ENCODE measurements at places on chromosomes 4 and X.

DNA sequence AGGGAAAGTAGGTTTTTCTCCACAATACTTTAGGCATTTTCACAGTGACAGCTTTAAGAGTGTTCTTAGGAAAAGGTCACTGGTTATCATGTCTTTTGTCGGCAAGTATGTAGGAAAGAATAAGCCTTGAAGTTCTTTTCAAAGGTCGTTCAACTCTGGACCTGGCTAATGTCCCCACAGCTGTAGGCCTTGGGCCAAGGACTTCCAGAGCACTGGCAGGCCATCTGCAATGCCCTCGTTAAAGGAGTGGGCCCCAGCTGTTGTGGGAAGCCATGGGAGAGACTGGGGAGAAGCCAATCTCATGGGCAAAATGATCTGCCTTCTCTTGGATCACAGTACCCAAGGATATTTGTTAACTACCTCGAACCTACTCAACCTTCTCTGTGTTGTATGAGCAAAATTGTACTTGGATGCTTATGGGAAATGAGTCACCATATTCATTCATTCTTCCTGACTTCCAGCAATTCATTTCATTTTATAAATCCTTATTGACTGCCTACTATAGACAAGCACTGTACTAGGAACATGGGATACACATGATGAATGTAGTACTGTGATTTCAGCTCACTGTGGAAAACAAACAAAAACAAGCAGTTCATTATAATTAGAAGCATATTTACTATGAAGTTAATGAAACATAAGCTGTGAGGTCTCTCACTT, 141.1 kb upstream of the KIT start:
- no peak for DNase-seq

DNA sequence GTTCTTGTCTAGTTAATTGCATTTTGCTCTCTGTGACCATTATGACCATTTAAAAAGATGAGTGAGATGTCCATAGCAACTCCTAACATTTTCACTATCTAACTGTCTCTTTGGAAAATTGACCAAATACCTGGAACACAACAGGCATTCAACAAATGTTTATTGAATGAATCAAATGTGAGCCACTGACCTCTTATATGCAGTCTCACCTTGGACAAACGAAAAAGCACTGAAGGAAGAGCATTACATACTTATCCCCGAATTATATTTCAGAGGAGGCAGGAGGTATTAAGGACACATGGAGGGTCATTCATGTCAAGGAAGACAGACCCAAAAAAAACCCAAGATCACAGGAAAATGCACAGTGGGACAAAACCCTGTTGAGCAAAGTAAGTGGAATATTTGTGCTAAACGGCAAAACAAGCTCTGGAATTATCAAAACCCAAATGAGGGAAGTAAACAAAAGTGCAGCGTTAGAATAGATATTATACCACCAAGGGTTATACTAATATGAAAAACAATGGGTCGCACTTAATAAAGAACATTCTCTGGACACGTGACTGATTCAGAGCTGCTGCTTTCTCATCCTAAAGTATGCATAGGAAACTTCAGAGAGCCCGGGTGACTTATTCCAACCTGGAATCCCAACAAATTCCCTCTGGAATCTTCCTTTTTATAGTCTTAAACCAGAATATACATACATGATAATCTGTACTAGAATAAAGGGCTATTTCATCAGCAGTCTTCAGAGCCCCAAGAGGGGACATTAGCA, 131.9 kb downstream of the AMELX start:
- no peak for DNase-seq

GRCh38 chr4:101850698-101851097, 60.2 kb downstream of the BANK1 start:
- no peak for DNase-seq

- DNase-seq: no peak
These were observed 1132.4 kb downstream of the RAPGEF2 start for GRCh38 chr4:160235285-160235684.

- DNase-seq: no peak
These were observed 339.1 kb downstream of the GALNTL6 start for GRCh38 chr4:172152284-172152683.

- DNase-seq: no peak
These were observed 89.1 kb upstream of the TET2 start for GRCh38 chr4:105057370-105058105.

All from suprapubic skin (tissue), 4 donors.